ENCODE measurements at places on chromosomes 2 and 18.

- peaks cover 2% of the 10 kb centered on the region for H3K4me1 ChIP-seq
- no peak overlapping the region for H3K4me3 ChIP-seq
- H3K36me3 ChIP-seq = no peaks in the 10 kb centered on the region
- H3K27me3 ChIP-seq = peaks cover 4% of the 10 kb centered on the region
- no peak for DNase-seq
Measured at GRCh38 chr2:216538538-216538937, 39.9 kb downstream of the RPL37A start.

GRCh38 chr18:11176481-11176881 lies 27.1 kb upstream of the PIEZO2 start:
- no peak overlapping the region for H3K27ac ChIP-seq
- DNase-seq = no peak
- no peak overlapping the region for H3K4me3 ChIP-seq

GRCh38 chr2:66426244-66427111 lies 8.4 kb upstream of the MEIS1 start:
- H3K4me1 ChIP-seq = no peaks in the 10 kb centered on the region
- H3K4me3 ChIP-seq = no peak overlapping the region
- H3K27me3 ChIP-seq = peaks cover 57% of the 10 kb centered on the region
- no peak for DNase-seq

GRCh38 chr2:169734169-169734847 lies 676 bp downstream of the KLHL23 start:
- H3K27ac ChIP-seq = peak overlapping the region; percentile 56
- peak overlapping the region; percentile 78 for H3K4me3 ChIP-seq
- H3K4me1 ChIP-seq = peaks cover 11% of the 10 kb centered on the region
- peaks cover 27% of the 10 kb centered on the region for H3K27me3 ChIP-seq
- peaks cover 9% of the 10 kb centered on the region for H3K36me3 ChIP-seq

DNA sequence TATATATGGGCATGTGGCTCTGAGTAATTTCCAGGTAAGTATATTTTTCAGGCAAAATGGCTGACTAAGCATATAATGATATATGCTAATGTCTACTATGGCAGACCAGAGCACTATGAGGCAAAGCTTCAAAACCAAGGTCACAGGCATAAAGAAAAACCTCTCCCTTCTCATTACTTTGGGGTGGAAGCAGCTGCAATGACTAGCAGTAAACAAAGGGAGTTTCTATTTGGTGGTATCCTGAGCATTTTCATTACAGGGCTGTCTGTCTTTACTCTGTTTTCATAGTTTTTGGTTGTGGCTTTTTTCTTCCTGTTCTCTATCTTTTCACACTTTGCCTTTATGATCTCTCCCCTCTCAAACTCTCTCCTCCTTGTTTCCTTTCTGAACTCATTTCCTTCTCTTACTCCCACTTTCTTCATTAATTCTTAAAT lies 15.6 kb downstream of the PDE6D start:
- H3K36me3 ChIP-seq = peaks cover 2% of the 10 kb centered on the region
- no peak overlapping the region for H3K4me3 ChIP-seq
- DNase-seq = no peak
- H3K27ac ChIP-seq = no peak overlapping the region
- H3K27me3 ChIP-seq = no peaks in the 10 kb centered on the region

- no peaks in the 10 kb centered on the region for H3K4me1 ChIP-seq
- H3K27ac ChIP-seq = no peak overlapping the region
- H3K36me3 ChIP-seq = no peaks in the 10 kb centered on the region
- DNase-seq = no peak
- H3K4me3 ChIP-seq = no peak overlapping the region
- no peaks in the 10 kb centered on the region for H3K27me3 ChIP-seq
Measured at GRCh38 chr2:35501076-35501475, 854.5 kb upstream of the CRIM1 start.

DNA sequence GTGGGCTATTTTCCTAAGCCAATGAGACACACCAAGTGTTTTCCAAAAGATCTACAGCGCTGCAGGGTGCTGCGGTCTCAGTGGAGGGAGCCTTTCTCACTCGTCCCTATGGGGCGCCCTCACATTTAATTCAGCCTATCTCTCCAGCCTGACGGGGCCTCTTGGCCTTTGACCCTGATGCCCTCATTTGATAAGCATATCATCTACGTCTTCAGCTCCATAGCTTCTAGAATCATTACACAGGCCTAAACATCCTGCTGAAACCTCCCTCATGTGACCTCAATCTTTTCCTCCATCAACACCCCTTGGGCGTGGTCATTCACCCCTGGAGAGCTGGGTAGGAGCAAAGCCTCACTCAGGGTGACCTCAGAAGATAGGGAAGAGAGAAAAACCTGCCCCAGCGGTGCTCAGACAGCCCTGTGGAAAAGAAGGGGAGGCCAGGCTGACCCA lies 57.4 kb downstream of the CYP26B1 start:
- no peak overlapping the region for H3K4me3 ChIP-seq
- no peaks in the 10 kb centered on the region for H3K27me3 ChIP-seq
- no peak overlapping the region for H3K27ac ChIP-seq
- H3K36me3 ChIP-seq = no peaks in the 10 kb centered on the region
- H3K4me1 ChIP-seq = no peaks in the 10 kb centered on the region

- H3K36me3 ChIP-seq = no peaks in the 10 kb centered on the region
- DNase-seq = no peak
- H3K27me3 ChIP-seq = peaks cover 4% of the 10 kb centered on the region
- no peak overlapping the region for H3K27ac ChIP-seq
- H3K4me1 ChIP-seq = no peaks in the 10 kb centered on the region
- H3K4me3 ChIP-seq = no peak overlapping the region
Measured at GRCh38 chr18:63579616-63580015, 7.5 kb upstream of the SERPINB13 start.

- H3K27ac ChIP-seq = peak overlapping the region; percentile 33
- peaks cover 25% of the 10 kb centered on the region for H3K4me1 ChIP-seq
- H3K36me3 ChIP-seq = peaks cover 8% of the 10 kb centered on the region
- H3K4me3 ChIP-seq = peak overlapping the region; percentile 63
- peaks cover 29% of the 10 kb centered on the region for H3K27me3 ChIP-seq
Measured at GRCh38 chr2:74552914-74553811, 579 bp downstream of the LOXL3 start.

- peaks cover 31% of the 10 kb centered on the region for H3K4me1 ChIP-seq
- H3K27ac ChIP-seq = no peak overlapping the region
- H3K4me3 ChIP-seq = no peak overlapping the region
- H3K27me3 ChIP-seq = peaks cover 2% of the 10 kb centered on the region
Measured at GRCh38 chr2:20048488-20049448, 2.7 kb downstream of the LAPTM4A start.

- peaks cover 8% of the 10 kb centered on the region for H3K27me3 ChIP-seq
- peak; percentile 0 for DNase-seq
- H3K27ac ChIP-seq = no peak overlapping the region
- H3K4me3 ChIP-seq = no peak overlapping the region
- no peaks in the 10 kb centered on the region for H3K4me1 ChIP-seq
Measured at GRCh38 chr2:240460781-240461431, 25.4 kb downstream of the GPC1 start.

- peaks cover 14% of the 10 kb centered on the region for H3K27me3 ChIP-seq
- no peak for DNase-seq
- no peak overlapping the region for H3K27ac ChIP-seq
- H3K4me3 ChIP-seq = no peak overlapping the region
- H3K4me1 ChIP-seq = peaks cover 3% of the 10 kb centered on the region
Measured at GRCh38 chr2:226011716-226012450, 612.4 kb downstream of the NYAP2 start.
